ENCODE measurements at places on chromosomes 2 and 18. TPM values are rescaled to one million over a fixed set of nuclear protein-coding genes. Genes with fewer than 3 reads are reported as not detected.

The SLC38A11 gene
- total RNA-seq, result 3.0 TPM

The GALNT5 gene
- total RNA-seq, result 52.4 TPM

The SP140 gene
- total RNA-seq, result 2.2 TPM

The MZT2B gene
- 318 TPM for total RNA-seq

The DUSP19 gene
- 2.0 TPM for total RNA-seq

The PIAS2 gene
- 42.0 TPM for total RNA-seq

The KIF5C gene
- 3.4 TPM for total RNA-seq

The ERFE gene
- total RNA-seq, result not detected

- no peak overlapping the region for H3K4me3 ChIP-seq
- H3K36me3 ChIP-seq, result no peaks in the 10 kb centered on the region
- H3K27me3 ChIP-seq, result no peaks in the 10 kb centered on the region
- H3K4me1 ChIP-seq, result no peaks in the 10 kb centered on the region
- no peak for DNase-seq
These were observed 17.7 kb downstream of the ETAA1 start for GRCh38 chr2:67414867-67415266.

GRCh38 chr2:46385786-46386577, 88.8 kb downstream of the EPAS1 start:
- H3K4me1 ChIP-seq, result no peaks in the 10 kb centered on the region
- H3K27ac ChIP-seq, result no peak overlapping the region
- DNase-seq, result no peak
- H3K27me3 ChIP-seq, result no peaks in the 10 kb centered on the region

DNA sequence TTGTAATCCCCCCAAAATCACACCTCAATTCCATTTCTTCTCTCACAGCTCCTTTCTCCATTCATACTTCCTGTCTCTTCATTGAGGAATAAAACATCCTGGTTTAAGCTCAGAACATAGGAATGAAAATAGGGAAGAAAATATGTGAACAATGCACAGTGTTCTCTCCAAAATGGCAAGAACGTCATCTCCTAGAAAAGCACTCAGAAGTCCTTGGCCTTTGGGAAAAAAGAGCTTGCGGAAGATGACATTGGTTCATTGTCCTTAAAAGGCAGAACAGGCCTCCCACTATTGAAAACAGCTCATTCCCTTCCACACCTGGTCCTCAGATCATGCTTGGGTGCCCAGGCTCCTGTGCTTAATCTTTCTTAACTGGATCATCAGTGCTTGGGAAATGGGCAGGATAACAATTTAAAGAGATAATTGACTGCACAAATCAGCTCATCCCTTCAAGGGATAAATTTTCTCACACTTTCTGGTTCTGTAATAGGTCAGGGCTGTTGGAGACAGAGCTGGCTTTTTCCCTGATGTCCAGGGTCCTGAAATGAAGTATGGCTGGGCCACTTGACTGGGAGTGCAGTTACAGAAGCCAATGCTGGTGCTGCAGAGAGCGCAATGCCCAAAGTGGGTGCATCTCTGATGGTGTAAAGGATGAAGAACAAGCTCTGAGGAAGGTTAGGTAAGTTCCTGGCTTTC, 69.2 kb downstream of the MARCHF4 start:
- no peaks in the 10 kb centered on the region for H3K27me3 ChIP-seq
- no peak for DNase-seq
- H3K36me3 ChIP-seq, result no peaks in the 10 kb centered on the region
- no peak overlapping the region for H3K4me3 ChIP-seq
- H3K4me1 ChIP-seq, result no peaks in the 10 kb centered on the region
- H3K27ac ChIP-seq, result no peak overlapping the region

DNA sequence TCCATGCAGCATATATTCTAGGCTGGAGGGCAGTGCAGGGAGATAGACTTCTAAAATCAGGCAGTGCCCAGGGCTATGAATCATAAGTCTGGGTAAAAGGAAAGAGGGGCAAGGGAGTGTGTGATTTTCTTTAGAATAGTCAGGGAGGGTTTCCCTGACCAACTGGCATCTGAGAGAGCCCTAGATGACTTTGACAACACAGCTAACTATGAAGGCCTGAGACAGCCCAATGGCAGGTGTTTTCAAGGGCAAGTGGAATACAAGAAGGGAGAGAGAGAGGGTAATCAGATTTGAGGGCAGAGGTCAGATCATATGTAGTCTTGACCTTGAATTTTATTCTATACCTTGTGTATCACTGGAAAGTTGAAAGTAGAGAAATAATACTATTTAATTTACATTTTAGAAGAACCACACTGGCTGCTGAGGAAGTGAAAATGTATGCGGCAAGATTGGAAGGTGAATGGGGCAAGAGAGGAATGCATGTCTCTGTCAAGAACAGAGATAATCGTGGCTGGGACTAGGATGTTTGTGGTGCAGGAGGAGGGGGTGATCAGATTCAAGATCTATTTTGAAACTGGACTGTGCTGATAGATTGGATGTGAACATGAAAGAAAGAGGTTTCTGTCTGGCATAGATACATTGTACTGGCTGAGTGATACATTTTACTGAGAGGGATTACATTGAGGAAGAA, 1.9 kb upstream of the ITGB6 start:
- H3K27me3 ChIP-seq, result no peaks in the 10 kb centered on the region
- H3K27ac ChIP-seq, result no peak overlapping the region
- no peak overlapping the region for H3K4me3 ChIP-seq
- no peak for DNase-seq
- H3K4me1 ChIP-seq, result no peaks in the 10 kb centered on the region

- H3K4me3 ChIP-seq, result no peak overlapping the region
- no peak for DNase-seq
- no peaks in the 10 kb centered on the region for H3K4me1 ChIP-seq
- no peaks in the 10 kb centered on the region for H3K27me3 ChIP-seq
- H3K27ac ChIP-seq, result no peak overlapping the region
These were observed 39.0 kb downstream of the ARL5A start for GRCh38 chr2:151789055-151789834.

DNA sequence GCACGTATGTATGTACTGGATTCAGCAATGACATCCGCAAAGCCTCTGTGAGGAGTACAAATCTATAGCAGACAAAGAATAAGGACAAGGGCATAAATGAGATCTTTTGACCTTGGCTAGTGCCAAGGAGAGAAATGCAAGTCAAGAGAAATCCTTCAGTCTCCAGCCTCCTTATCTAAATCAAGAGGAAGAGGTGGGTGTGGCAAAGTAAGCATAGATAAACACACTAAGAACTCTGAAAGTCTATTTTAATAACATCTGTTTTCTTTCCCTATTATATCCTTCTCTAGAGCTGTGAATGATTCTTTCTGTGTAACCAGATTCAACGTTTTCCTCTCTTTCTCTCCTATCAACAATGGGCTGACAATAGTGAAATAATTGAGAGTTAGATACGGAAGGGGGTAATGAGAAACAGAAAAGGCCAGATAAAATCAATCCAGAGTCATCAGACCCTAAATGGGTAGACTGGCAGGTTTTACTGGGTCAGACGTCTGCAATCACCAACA, 118.5 kb upstream of the ZFP36L2 start:
- H3K4me1 ChIP-seq, result no peaks in the 10 kb centered on the region
- H3K27me3 ChIP-seq, result no peaks in the 10 kb centered on the region
- no peak overlapping the region for H3K4me3 ChIP-seq
- no peak for DNase-seq
- no peaks in the 10 kb centered on the region for H3K36me3 ChIP-seq

- H3K27me3 ChIP-seq, result no peaks in the 10 kb centered on the region
- H3K4me1 ChIP-seq, result no peaks in the 10 kb centered on the region
- H3K36me3 ChIP-seq, result no peaks in the 10 kb centered on the region
- DNase-seq, result no peak
- peak overlapping the region; percentile 44 for H3K27ac ChIP-seq
These were observed 86.2 kb downstream of the METTL8 start for GRCh38 chr2:171347591-171348032.

DNA sequence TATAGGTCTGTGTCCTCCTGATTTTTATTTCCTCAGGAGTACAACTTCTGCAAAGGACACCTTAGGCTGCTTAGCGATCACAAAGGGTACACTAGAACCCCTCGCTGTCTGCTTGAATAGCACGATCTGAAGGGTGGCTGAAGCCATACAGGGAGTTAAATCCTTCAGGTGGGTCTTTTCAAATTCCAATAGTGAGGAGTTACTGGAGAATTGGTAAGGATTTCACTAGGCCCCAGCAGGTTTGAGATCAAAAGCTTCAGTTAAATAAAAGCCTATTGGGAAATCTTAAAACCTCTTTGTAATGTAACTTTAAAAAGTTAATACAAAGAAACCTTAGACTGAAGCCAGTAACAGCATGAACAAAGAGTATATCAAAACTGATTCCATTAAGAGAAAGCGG, 613.1 kb downstream of the ZEB2 start:
- H3K27ac ChIP-seq, result no peak overlapping the region
- no peaks in the 10 kb centered on the region for H3K36me3 ChIP-seq
- H3K27me3 ChIP-seq, result no peaks in the 10 kb centered on the region
- H3K4me3 ChIP-seq, result no peak overlapping the region
- no peaks in the 10 kb centered on the region for H3K4me1 ChIP-seq

GRCh38 chr2:186129767-186130581, 356.1 kb upstream of the ZC3H15 start:
- no peaks in the 10 kb centered on the region for H3K36me3 ChIP-seq
- no peak overlapping the region for H3K4me3 ChIP-seq
- no peak overlapping the region for H3K27ac ChIP-seq
- DNase-seq, result no peak

DNA sequence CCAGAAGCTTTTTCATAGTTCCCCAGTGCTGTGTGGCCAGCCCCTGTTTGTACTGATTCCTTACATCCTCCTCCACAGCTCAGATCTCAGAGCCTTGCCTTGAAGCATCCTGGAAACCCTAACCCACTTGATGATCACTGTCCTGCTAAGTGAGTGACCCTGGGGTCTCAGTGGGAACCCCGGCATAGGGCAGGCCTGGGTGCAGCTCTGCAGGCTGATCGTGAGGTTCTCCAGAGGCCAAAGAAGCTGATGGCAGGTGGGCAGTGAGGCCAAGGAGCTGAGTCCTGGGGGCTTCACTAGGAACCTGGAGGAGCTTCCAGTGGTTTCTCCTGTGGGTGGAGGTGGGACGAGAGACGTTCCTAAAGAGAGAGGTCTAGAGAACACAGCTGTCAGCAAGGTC, 47.4 kb upstream of the BIN1 start:
- H3K4me1 ChIP-seq, result no peaks in the 10 kb centered on the region
- H3K27ac ChIP-seq, result no peak overlapping the region
- no peak overlapping the region for H3K4me3 ChIP-seq
- H3K27me3 ChIP-seq, result no peaks in the 10 kb centered on the region
- no peaks in the 10 kb centered on the region for H3K36me3 ChIP-seq

- no peaks in the 10 kb centered on the region for H3K4me1 ChIP-seq
- H3K27me3 ChIP-seq, result no peaks in the 10 kb centered on the region
- no peaks in the 10 kb centered on the region for H3K36me3 ChIP-seq
- H3K27ac ChIP-seq, result no peak overlapping the region
- H3K4me3 ChIP-seq, result no peak overlapping the region
These were observed 272.2 kb downstream of the NDUFA10 start for GRCh38 chr2:239752951-239753350.

GRCh38 chr2:161124201-161124600, 36.0 kb upstream of the TANK start:
- no peak overlapping the region for H3K4me3 ChIP-seq
- no peaks in the 10 kb centered on the region for H3K36me3 ChIP-seq
- peak overlapping the region; percentile 84 for H3K27ac ChIP-seq

GRCh38 chr18:79958981-79959380, 5.5 kb upstream of the HSBP1L1 start:
- no peak overlapping the region for H3K27ac ChIP-seq
- DNase-seq, result no peak

- H3K4me1 ChIP-seq, result no peaks in the 10 kb centered on the region
- no peak overlapping the region for H3K27ac ChIP-seq
- no peak for DNase-seq
- no peaks in the 10 kb centered on the region for H3K27me3 ChIP-seq
These were observed 46.3 kb downstream of the CDC42EP3 start for GRCh38 chr2:37625156-37625555.

- H3K27ac ChIP-seq, result no peak overlapping the region
- no peak for DNase-seq
- H3K36me3 ChIP-seq, result no peaks in the 10 kb centered on the region
- no peaks in the 10 kb centered on the region for H3K27me3 ChIP-seq
- H3K4me3 ChIP-seq, result no peak overlapping the region
These were observed 227.6 kb downstream of the ASXL3 start for GRCh38 chr18:33805592-33805991.

GRCh38 chr2:8722986-8723385, 41.1 kb downstream of the ID2 start:
- H3K27ac ChIP-seq, result no peak overlapping the region
- H3K4me1 ChIP-seq, result no peaks in the 10 kb centered on the region
- no peak for DNase-seq
